ENCODE measurements at places on chromosomes 16 and 17. TPM values are rescaled to one million over a fixed set of nuclear protein-coding genes. Genes with fewer than 3 reads are reported as not detected.

NLK gene
- total RNA-seq: 26.0 TPM

PDIA2 gene
- 2.1 TPM for total RNA-seq

- no peaks in the 10 kb centered on the region for H3K36me3 ChIP-seq
- H3K4me3 ChIP-seq: peak overlapping the region; percentile 94
- no peak overlapping the region for H3K27ac ChIP-seq
- DNase-seq: peak; percentile 49
- peaks cover 71% of the 10 kb centered on the region for H3K27me3 ChIP-seq
- H3K4me1 ChIP-seq: peaks cover 18% of the 10 kb centered on the region
Observed at GRCh38 chr17:9021992-9022572, 772 bp downstream of the NTN1 start.

DNA sequence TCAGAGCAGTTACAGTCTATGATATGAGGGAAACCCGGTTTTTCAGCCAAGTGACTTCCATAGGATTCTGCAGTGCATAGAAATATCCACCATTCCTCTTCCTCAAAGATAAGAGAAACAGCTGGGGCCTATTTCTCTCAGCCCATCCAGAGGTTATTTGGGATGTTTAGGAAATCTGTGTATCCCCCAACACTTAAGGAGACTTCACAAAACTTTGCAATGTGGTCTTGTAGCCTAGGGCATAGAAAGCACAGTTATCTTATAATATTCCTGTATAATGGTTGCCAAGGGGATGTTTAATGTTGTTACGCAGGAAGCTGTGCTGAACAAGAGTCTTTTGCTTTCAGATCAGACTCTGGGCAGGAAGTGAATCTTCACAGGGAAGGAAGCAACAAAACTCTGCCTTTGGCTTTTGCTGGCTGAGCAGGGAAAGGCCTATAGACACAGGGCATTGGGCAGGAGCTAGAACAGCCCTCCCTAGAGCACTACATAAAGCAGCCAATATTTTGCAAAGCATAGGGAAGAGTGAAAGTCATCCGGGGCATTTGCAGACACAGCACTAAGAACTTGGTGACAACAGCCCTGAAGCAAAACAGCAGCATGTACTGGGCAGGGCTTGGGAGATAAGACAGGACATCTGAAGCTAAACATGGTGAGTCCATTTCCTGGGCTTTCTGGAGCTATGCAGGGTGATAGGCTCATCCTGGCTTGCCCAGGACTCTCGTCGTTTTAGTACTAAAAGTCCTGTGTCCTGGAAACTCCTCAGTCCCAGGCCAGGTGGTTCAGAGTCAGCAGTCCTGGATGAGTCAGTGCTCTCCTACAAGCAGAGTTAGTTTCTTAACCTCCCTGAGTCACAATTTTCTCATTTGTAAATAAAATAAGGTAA lies 18.7 kb upstream of the BEAN1 start:
- H3K4me1 ChIP-seq: peaks cover 29% of the 10 kb centered on the region
- peaks cover 12% of the 10 kb centered on the region for H3K36me3 ChIP-seq
- H3K4me3 ChIP-seq: peak overlapping the region; percentile 71
- peak overlapping the region; percentile 85 for H3K27ac ChIP-seq
- H3K27me3 ChIP-seq: peaks cover 3% of the 10 kb centered on the region
- no peak for DNase-seq

Data from neural crest cell (in vitro differentiated cells).